BE2C (cell line): ENCODE measurements at places on chromosomes 4 and X.

- DNase-seq, result no peak
Measured at GRCh38 chrX:123184866-123185276, 793 bp downstream of the GRIA3 start.

- DNase-seq, result peak; percentile 71
Measured at GRCh38 chrX:139932073-139932900, 566 bp downstream of the ATP11C start.

DNA sequence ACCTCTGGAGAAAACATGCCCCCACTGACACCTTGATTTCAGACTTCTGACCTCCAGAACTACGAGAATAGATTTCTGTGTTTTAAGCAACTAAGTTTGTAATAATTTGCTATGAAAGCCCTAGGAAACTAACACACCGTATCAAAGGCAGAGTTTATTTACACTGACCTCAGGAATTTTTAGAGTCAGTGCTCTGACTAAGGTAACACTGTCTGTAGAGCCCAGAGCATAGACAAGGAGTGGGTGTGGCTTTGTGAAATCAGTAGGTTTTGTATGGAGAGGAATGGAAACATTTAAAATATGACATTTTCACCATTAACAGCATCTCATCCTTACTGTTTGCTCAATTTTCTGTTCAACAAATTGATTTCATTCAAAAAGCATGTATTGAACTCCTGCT, 764.4 kb upstream of the PCDH10 start:
- DNase-seq, result no peak

- no peak for DNase-seq
Measured at GRCh38 chrX:75151827-75152592, 4.1 kb downstream of the ABCB7 start.

GRCh38 chrX:120308959-120309872, 2.0 kb downstream of the TMEM255A start:
- DNase-seq, result peak; percentile 59

DNA sequence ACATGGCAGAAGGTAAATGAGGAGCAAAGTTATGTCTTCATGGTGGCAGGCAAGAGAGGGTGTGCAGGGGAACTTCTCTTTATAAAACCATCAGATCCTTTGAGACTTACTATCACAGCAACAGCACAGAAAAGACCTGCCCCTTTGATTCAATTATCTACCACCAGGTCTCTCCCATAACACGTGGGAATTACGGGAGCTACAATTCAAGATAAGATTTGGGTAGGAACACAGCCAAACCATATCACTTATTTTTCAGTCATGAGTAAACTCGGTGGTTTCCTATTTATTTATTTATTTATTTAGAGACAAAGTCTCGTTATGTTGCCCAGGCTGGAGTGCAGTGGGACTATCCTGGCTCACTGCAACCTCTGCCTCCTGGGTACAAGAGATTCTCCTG, 22.1 kb downstream of the CXCL1 start:
- no peak for DNase-seq
